Mucosa of gallbladder (tissue), 1 donor: ENCODE measurements at places on chromosomes 11 and 22. TPM values are rescaled to one million over a fixed set of nuclear protein-coding genes. Genes with fewer than 3 reads are reported as not detected.
A peak's percentile ranks its signal among the peaks of the same experiment; 100 is the strongest.

DNA sequence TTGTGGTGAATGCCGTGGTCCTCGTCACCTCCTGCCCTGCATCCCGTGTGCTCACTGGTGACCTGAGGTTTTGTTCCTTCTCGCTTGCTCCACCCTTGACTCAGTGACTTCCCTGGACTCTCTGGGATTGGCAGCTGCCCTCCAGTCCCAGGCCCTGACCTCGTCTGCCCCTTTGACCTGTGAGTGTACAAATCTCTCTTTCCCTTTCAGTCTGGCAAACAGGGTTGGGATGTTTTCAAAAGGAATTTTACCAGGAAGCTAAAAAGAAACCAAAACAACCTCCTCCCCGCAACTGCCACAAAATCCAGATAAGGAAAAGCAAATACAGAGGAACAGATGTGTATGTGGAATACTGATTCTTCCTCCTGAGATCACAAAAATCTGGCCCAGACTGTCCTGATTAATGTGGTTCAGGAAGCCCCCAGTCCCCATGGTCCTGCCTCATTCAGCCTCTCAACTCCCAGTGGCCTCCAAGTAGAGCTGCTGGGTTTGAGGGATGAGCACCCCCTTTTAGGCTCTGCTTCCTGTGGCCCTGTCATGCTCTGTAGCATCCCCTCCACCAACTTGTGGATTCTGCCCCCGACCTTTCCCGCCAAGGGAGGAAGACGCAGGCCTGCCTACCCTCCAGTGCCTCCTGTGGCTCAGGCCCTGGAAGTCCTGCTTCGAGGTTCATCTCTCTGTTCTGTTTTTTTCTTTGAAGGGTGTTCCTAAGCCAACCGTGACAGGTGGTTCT, 15.2 kb downstream of the ROBO4 start:
- no peak for DNase-seq

DNA sequence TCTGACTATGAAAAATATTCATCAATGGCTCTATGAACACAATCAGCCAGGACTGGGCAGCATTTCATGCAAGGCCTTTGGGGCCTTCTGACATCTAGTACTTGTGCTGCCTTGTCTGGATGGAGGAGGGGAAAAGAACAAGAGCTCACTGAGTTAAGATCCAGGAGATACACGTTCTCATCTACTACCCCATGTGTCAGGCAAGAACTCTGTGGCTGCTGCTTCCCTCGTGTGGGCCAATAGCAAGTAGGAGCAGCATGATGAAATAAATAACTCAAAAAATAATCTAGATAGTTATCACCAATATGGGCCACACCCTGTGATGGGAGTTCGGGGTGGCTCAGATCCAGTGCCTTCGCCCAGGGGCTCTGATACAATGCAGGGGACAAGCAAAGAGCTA, 7.3 kb downstream of the KCNE3 start:
- no peak for DNase-seq

GRCh38 chr22:25364281-25364680, 144.8 kb downstream of the CRYBB2 start:
- DNase-seq = no peak

DNA sequence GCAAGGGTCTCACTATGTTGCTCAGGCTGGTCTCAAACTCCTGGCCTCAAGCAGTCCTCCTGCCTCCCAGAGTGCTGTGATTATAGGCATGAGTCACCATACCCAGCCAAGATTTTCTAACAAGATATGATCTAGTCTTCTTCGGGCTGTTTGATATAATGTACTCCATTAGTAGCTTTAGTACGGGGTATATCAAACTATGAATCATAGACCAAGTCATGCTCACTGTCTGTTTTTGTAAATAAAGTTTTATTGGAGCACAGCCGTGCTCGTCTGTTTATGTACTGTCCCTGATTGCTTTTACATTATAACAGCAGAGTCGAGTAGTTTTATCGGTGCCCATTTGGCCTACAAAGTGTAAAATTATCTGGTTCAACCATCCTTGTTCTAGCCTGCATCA, 43.9 kb upstream of the GRIK4 start:
- DNase-seq = no peak

GRCh38 chr11:1532606-1533341, 39.3 kb downstream of the DUSP8 start:
- no peak for DNase-seq

GRCh38 chr11:46335890-46336562, 11.2 kb upstream of the DGKZ start:
- no peak for DNase-seq

DNA sequence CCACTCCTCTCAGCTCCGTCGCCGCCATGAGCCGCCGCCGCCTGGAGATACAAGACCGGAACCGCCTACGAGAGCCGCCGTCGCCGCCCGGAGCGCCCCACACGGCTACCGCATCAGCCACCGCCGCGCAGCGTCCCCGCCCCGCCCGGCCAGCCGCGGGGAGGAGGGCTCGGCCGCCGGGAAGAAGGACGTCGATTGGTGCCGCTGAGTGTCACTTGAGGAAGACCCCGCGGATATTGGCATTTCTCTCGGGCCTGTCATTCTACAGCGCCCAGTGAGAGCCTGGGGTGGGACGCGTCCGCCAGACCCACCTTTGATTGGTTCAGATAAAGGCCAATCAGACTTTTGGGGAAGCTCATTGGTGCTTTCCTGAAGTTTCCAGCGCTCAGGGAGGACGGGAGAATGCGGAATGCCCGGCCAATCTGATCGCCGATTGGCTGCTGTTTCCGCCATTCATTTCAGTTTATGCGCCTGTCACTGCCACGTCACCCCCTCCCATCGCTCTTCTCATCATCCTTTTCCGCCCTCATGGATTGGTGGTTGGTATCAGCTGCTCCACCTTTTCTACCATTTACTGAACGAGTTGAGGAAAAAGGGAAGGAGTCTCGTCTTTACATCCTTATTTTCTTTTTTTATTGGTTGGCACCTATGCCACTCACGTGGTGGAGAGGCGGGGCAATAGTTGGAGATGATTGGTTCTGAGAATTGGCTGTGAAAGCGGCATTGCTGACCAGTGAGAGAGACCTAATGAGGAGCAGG, at the start of gene OSBP:
TSS of gene OSBP (minus strand) at position 138 of the 759 bp plus-strand sequence. CDS start at position 28, 110 bp downstream.
- DNase-seq = peak; percentile 100

- no peak for DNase-seq
Observed at GRCh38 chr11:123168955-123169484, 26.0 kb downstream of the CLMP start.

- DNase-seq = no peak
Observed at GRCh38 chr11:47328449-47329390, 23.8 kb downstream of the MYBPC3 start.

GRCh38 chr22:39634530-39635405, 64.2 kb downstream of the CACNA1I start:
- peak; percentile 59 for DNase-seq

- DNase-seq = no peak
Observed at GRCh38 chr11:132636523-132636922, 895.8 kb downstream of the OPCML start.

- DNase-seq = no peak
Observed at GRCh38 chr11:61076506-61077304, 25.6 kb upstream of the CD5 start.

GRCh38 chr11:70885281-70886231, 366.8 kb downstream of the SHANK2 start:
- peak; percentile 27 for DNase-seq

- no peak for DNase-seq
Observed at GRCh38 chr11:72239313-72239848, 4.6 kb downstream of the PHOX2A start.

DNA sequence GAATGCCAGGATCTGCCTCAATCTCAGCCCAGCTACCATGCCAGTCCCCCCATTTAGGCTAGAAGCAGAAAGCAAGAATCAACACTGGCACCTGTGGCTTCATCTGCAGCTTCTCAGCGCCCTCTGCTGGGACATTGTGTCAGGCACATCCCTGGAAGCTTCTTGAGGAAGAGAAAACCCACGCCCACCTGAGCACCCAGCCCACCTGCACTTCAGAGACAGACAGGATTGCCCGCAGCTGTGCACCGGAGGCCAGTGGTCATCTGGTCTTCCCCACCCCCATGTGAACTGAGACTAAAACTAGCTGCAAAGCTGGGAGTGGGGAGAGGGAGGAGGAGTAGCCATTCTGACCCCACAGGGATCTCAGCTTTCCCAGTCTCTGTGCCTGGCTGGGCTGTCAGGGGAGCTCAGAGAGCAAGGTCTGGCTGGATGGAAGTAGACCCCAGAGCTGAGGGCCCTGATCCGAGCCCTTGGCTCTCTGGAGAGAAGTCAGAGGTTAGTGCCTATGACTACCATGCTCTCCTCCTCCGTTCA, 66.8 kb downstream of the FEZ1 start:
- DNase-seq = peak; percentile 41

GRCh38 chr22:42236848-42237247, 33.6 kb downstream of the TCF20 start:
- no peak for DNase-seq

- DNase-seq = no peak
Observed at GRCh38 chr11:132254906-132255305, 884.5 kb downstream of the NTM start.

DNA sequence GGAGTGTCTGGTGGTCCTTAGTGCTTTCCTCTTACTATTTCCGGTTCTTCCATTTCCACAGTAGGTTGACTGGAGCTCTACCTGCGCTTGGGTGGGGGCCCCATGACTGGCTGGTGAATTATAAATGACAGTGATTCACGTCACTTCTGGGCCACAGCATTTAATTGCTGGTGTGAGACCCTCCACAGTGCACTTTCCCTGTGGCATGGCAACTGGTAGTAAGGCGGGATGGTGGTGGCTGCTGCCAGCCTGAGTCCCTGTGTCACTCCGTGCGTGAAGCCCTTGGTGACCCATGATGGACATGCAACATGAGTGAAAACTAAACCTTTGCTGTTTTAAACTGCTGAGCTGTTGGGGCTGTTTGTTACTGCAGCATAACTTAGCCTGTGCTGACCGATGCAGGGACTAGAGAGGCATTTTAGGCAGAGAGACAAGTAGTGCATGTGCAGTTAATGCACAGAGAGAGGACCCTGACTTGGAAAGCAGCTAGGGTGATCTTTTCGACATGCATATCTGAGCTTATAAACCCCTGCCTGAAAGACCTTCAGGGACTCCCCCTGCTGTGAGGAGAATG, 3.1 kb downstream of the PRDM11 start:
- no peak for DNase-seq

DNA sequence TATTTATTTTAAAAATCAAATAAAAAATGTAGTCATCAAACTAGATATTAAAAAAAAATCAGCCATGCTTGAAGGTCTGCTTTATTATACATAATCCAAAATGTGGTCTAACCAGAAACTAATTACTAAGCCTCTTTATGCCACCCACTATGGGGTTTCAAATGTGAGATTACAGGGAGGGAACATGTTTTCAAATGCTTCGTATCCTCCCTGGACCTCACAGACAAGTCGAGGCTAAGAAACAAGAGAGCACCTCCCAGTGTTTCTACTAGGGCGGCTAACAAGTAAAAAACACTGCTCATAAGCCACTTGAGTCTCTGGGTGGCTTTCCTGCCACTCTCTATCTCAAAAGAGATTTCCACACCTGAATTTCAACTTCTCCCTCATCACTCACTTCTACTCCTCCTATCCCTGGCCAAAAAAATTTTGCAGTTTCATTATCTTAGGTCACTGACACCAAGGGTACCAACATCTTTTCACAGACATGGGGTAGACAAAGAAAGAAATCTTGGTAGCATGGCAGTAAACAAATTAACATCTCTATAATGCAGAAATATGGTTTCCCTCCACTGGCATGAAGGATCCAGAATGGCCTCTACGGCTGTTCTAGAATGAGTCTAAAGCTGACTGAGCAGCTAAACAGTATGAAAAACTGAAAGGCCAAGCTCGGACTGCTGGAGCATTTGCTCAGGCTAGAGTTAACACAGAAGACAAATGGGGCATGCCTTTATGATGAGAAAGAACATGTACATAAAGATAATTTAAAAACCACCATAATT, 50.9 kb downstream of the PITPNB start:
- DNase-seq = no peak

DNA sequence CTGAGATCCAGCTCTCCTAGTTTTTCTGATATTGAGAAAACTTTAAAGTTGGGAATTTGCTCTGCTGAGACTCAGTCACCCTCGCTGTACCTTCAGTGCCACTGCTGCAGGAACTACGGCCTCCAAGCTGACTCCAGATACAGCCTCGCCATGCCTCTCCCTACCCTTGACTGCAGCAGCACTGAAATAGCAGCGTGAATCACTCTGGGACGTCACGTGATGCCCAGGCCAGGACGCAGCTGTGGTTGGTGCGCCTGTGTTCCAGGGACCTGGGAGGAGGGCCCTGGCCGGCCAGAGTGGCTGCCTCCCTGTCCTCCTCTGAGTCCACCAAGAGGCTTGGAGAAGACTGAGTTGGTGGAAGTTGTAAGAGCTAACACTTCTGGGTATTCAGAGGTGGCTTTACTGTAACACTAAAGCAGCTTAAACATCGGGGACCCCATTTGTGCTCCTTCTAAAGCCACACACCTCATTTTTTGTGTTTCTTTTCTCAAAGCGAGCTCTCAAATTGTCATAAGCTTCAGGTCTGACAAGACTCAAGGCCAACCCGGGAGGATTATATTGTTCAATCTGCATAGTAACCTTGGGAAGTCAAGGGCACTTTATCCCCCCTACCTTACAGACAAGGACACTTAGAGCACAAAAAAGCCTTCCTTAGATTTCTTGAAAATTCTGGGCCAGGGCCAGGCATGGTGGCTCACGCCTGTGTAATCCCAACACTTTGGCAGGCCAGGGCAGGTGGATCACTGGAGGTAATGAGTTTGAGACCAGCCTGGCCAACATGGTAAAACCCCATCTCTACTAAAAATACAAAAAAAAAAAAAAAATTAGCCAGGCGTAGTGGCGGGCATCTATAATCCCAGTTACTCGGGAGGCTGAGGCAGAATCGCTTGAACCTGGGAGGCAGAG, 4.2 kb upstream of the STIP1 start:
- DNase-seq = peak; percentile 94

DNA sequence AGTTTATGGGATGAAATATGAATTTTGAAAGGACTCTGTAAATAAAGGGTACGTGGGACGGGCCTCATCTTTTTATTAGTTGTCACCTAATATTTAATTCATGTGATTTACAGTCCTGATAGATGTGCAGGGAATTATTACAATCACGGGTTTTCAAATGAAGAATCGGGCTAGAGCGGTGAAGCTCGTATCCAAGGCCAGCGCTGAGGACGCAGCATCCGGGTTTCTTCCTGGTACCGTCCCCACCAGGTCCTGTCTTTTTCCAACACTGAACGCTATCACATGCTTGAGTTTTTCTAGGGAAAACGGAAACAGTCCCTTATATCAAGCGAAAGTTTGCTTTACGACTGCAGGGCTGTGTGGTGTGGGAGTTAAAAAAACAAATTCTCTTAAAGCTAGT, 787 bp downstream of the SMDT1 start:
- no peak for DNase-seq

HOATZ gene
- total RNA-seq = not detected

OR10D3 gene
- total RNA-seq = not detected

KCNK7 gene
- 1.1 TPM for total RNA-seq

AGBL2 gene
- total RNA-seq = 5.6 TPM

GGTLC3 gene
- total RNA-seq = not detected

MED17 gene
- total RNA-seq = 36.5 TPM
